ENCODE measurements at places on chromosomes 3 and 15.

GRCh38 chr3:65551945-65552344, 486.8 kb downstream of the MAGI1 start:
- DNase-seq = no peak

DNA sequence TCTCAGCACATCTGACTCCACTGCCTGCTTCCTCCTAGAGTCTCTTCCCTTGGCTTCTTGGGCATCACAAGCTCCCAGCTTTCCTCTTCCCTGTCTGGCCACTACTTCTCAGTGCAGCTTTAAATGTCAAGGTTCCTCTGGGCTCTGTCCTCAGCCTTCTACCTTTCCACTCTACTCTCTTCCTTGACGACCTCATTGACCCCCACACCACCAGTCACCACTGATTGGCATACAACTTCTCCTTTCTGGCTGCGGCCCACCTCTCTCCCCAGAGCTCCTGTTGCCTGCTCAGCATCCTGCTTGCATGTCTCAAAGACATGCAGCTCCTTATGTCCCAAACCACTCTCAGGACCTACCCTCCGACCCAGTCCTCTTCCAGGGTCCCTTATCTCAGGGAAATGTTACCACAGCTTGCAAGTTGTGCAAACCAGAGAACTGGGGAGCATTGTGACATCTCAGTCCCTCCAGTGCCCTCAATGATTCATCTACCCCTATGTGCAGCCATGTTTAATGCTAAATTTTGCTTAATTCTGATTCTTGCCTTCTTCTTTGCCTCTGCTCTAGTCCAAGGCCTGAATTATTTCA, 49.9 kb downstream of the TRPM1 start:
- no peak for DNase-seq

- no peak for DNase-seq
Observed at GRCh38 chr3:151169262-151169947, 33.6 kb downstream of the GPR171 start.

GRCh38 chr3:149315694-149316093, 17.7 kb downstream of the TM4SF18 start:
- DNase-seq = no peak

DNA sequence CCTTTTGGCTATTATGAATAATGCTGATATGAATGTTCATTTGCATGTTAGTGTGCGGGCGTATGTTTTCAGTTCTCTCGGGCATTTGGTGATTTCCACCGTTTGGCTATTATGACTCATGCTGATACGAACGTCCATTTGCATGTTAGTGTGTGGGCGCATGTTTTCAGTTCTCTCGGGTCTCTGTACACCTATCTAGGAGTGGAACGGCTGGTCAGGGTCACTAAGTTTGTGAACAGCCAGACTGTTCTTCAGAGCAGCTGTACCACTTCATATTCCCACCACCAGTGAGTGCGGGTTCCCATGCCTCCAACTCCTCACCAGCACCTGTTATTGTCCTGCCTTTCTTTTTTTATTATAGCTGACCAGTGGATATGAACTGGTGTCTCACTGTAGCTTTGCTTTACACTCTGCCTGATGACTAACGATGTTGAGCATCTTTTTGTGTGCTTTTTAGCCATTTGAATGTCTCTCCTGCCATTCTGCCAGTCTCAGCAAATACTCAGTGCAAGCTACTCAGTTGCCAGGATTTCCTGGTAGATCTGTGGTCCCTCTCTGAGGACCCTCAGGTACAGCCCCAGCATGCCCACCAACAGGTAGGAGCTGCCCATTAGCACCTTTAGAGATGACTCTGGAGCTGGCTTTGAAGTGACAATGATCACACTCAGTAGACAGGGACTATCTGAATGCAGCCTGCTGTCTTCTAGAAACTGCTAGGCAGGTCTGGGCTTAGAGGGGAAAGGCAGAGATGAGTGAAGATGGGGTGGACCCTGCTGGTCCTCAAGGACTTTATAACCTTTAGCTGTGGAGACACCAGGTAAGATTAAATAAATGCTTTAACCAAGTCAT, 141.1 kb downstream of the XXYLT1 start:
- no peak for DNase-seq

DNA sequence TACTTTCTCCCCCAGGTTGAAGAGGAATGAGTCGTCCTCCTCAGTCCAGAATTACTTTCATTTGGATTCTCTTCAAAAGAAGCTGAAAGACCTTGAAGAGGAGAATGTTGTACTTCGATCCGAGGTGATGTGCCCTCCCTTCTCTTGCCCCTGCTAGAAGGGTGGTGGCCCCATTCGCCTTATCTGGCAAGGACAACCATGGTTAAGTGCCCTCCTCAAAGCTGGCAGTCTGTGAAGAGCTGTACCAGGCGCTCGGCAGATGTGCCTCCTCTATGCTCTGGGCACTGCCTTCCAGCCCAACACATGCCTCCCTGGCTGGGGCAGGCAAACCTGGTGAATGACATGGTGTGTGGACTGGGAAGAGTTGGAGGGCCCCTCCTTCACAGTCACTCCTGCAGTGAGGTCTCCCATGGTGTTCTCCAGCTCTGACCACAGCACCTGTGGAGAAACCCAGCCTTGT, 77.0 kb downstream of the CCK start:
- no peak for DNase-seq

- DNase-seq = no peak
Observed at GRCh38 chr3:69058180-69058946, 6.2 kb upstream of the TMF1 start.

DNA sequence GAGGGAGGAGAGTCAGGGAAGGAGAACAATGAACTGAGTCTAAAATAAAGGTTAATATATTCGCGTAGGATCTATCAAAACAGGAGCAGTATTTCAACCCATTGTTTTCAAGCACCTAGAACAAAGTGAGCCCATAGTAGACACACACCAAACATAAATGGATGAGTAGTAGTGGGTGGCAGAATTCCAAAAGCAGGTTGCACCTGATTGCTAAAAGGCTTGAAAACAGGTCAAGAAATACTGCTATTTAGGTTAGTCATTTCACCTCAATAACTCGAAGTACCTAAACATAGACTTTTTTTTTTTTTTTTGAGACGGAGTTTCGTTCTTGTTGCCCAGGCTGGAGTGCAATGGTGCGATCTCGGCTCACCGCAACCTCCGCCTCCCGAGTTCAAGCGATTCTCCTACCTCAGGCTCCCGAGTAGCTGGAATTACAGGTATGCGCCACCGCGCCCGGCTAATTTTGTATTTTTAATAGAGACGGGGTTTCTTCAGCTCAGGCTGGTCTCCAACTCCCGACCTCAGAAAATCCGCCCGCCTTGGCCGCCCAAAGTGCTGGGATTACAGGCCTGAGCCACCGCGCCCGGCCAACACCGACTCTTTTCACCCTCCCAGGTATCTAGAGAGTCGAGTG, 855 bp upstream of the ABHD5 start:
- no peak for DNase-seq

GRCh38 chr15:40425681-40426080, 15.1 kb upstream of the BAHD1 start:
- DNase-seq = no peak

GRCh38 chr15:37880009-37880834, 54.2 kb upstream of the TMCO5A start:
- DNase-seq = no peak

DNA sequence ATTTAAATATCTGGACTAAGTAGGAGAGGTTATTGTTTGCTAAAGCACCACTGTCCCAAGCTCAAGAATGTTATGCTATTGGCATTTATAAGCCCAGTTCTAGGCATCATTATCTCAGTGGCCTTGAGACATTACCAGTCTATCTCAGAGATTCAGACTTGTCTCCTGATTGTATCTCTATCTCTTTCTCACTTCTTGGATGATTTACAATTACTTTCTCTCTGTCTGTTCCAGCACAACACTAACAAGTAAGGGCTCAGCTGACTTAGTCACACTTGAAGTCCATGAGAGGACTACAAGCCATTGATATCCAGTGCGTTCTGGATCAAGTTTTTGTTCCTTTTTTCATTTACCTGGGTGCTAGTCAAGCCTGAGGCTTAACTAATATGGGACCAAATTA, 60.2 kb downstream of the TRIM69 start:
- DNase-seq = no peak

DNA sequence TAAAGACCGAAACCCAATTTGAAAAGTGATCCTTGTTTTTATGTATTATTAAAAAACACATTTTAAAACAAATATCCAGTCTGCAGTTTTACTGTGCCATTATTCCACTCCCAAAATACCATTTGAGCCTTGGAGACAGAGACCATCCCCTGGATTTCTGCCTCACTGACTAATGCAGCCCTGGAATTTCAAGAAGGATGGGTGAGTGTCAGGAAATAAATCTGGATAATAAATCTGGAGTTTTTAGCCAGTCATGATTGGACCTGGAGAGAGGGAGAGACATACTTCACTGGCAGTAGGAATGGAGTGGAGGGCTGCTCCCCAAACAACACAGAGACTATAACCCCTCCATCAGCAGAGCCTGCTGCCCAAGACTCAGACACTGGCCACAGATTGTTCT, 123.3 kb downstream of the MYLK start:
- no peak for DNase-seq

GRCh38 chr3:112635674-112636073, 5.3 kb downstream of the CCDC80 start:
- DNase-seq = peak; percentile 57

DNA sequence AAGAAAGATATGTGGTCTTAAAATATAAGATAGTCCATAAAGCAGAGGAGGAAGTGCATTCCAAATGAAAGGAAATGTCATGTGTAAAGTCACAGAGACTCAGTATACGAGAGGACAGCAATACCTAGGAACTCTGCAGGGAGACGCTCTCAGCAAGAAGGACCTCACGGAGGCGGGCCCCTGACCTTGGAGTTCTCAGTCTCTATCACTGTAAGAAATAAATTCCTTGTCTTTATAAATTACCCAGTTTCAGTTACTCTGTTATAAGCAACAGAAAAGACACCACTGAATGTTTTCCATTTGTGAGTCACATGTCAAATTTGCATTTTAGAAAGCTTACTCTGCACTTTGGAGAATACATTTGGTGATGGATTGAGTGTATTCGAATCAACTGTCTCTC, 140.6 kb downstream of the GBE1 start:
- DNase-seq = no peak

DNA sequence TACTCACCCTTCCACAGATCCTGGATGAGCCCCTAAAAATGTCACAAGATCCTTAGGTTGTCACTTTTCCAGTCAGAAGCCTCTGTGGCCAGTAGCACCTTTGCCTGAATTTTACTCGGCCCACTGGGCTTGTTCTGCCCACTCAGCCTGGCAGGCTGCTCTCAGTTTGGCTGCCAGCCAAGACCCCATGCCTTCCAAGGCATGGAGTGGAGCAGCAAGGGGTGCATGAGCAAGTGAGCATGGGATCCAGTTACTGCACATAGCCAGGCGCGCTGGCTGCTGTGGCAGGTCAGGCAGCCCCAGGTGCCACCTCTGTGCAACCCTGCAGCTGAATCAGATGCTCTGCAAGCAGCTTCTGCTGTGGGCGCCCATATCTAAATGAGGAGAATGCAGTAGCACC, 79.3 kb downstream of the CGGBP1 start:
- DNase-seq = no peak

All from MG63 (cell line).